ENCODE measurements at places on chromosomes 16 and 17.

- DNase-seq, result no peak
Measured at GRCh38 chr16:8874388-8874787, 5.6 kb upstream of the CARHSP1 start.

- no peak for DNase-seq
Measured at GRCh38 chr16:47644166-47644565, 183.0 kb downstream of the PHKB start.

GRCh38 chr16:86775511-86775921, 197.2 kb downstream of the FOXL1 start:
- DNase-seq, result no peak

DNA sequence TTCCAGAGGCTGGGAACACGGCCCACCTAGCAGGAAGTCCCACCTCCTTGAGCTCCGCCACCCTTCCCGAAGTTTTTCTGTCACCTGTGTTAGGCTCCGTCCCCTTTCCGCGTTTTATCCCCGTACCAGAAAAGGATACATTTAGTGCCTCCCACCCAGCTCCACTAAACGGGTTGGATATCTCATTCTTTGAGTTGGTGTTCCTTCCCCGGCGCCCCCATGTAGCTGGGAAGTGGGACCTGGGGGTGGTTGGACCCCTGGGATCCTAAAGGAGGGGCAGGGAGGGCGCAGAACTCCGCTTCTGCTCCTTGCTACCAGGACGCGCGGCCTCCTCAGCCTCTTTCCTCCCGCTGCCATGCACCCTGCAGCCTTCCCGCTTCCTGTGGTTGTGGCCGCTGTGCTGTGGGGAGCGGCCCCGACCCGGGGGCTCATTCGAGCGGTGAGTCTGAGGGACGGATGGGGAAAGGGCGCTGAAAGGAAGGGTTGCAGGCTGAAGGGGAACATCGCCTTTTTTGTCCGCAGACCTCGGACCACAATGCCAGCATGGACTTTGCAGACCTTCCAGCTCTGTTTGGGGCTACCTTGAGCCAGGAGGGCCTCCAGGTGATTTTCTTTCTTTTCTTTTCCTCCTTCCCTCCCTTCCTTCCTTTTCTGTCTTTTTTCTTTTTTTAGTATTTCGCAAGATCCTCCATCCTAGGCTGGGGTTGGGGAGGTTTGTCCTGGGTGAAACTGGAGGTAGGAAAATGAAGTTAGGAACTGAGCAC, 669 bp downstream of the RNF167 start:
- peak; percentile 79 for DNase-seq

DNA sequence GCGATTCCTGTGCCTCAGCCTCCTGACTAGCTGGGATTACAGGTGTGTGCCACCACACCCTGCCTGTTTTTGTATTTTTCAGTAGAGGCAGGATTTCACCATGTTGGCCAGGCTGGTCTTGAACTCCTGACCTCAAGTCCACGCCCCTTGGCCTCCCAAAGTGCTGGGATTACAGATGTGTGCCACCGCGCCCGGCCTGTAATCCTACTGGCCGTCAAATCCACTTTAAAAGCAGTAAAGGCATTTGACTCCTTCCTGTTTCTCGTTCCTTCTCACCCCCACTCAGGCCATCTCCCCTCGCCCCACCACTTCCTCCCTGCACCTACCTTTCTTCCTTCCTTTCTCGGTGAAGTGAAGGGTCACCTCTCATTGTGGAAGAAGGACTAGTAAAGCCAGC, 69.4 kb upstream of the CREBBP start:
- no peak for DNase-seq

DNA sequence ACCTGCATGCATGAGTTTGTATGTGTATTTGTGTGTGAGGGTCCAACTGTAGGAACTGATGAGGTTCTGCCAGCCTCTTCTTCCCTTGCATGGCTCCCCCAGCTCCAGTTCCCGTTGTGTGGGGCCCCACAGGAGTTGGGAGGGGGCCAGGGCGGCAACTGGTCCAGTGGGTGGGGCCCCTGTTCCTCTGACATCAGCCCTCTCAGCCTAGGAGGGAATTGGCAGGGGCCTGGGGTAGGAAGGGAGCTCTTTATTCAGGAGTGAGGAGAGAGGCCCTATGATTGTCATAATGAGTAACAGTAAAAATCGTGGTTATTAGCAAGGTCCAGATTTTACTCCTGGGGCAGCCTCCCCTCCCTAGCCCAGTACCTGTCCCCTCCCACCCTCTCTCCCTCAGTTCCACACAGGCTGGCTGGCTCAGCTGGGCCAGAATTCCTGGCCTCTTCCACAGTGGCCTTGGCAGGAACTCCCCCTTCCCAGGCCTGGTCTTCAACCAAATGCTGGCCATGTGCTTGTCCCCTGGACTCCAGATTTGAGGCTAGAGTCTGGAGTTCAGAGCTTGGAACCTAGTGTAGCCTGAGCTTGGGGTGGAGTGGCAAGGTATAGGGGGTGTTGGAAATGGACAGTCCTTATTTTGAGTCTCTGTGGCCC, 18.9 kb downstream of the RARA start:
- DNase-seq, result no peak

Measured in forelimb muscle (tissue), 1 donor.